ENCODE measurements at places on chromosomes 6 and 20. TPM values are rescaled to one million over a fixed set of nuclear protein-coding genes. Genes with fewer than 3 reads are reported as not detected.
A peak's percentile ranks its signal among the peaks of the same experiment; 100 is the strongest.

GRCh38 chr6:22892452-22892851 is 323.1 kb downstream of the HDGFL1 start:
- no peak for DNase-seq

CFAP206 gene
- 1.0 TPM for total RNA-seq

- DNase-seq = no peak
These were observed 43.0 kb upstream of the HLA-E start for GRCh38 chr6:30446259-30446658.

ENPP1 gene
- 7.2 TPM for total RNA-seq

ARFGEF2 gene
- 23.6 TPM for total RNA-seq

DNA sequence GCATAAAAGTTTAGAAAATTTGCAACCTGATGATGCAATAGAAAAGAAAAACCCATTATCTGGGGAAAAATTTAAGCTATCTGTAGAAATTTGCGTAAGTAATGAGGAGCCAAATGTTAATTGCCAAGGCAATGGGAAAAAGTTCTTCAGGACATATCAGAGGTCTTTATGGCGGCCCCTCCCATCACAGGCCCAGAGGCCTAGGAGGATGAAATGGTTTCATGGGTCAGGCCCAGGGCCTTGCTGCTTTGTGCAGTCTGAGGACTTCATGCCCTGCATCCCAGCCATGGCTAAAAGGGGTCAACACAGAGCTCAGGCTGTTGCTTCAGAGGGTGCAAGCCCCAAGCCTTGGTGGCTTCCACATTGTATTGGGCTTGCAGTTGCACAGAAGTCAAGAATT is 582.8 kb downstream of the COL12A1 start:
- DNase-seq = no peak

DNA sequence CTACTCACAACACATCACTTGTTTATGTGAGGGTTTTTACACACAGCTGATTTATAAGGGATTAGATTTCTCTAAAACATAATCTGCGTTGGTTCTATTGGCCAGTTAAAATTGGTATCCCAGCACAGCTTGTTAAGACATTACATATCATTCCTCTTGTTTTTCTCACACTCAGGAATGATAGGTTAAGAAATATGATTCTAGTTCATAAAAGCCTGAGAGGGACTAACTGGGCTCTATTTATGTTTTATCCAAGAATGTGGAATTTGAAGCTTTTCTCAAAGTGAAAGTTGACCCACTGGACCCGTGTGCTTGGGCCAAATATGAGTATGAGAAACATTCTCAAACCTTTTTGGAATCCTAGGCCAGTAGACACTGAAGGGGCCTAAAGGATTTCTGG is 117.3 kb downstream of the TMEM170B start:
- no peak for DNase-seq

DNA sequence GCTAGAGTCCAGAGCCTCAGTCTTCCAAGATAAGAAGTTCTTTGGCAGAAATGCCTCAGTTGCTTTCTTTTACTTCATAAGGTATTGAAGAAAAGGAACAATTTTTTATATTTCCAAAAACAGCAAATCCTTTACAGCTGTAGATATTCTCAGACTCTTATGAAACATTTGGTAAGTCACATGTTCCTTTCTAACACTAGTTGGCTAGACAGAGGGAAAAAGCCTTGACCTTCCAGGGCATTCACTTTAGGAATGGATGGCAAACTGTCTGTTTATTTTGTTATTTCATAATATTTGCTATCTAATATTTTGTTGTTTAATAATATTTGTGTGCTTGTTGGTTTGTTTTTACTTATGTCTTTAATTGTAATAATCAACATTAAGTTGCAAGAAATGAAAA is 140.8 kb downstream of the PTPRK start:
- DNase-seq = no peak

- no peak for DNase-seq
These were observed 113.3 kb upstream of the SSTR4 start for GRCh38 chr20:22921595-22922421.

DNA sequence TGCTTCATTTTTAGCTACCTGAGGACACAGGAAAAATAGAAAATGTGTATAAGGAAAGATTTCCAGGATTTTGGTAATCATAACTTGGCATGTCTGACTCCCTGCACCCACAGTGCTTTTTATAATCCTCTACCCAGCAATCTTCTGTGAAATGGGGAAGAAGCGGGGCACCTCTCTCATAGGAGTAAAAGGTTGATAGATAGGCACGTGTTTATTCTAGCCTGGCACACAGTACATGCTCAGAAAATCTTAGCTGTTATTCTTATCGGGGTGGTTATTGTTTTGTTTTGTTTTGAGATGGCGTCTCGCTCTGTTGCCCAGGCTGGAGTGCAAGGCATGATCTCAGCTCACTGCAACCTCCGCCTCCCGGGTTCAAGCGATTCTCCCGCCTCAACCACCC is 87.7 kb upstream of the SALL4 start:
- DNase-seq = no peak

- no peak for DNase-seq
These were observed 21.7 kb downstream of the BMP7 start for GRCh38 chr20:57244627-57245214.

DEK gene
- total RNA-seq = 87.5 TPM

DNA sequence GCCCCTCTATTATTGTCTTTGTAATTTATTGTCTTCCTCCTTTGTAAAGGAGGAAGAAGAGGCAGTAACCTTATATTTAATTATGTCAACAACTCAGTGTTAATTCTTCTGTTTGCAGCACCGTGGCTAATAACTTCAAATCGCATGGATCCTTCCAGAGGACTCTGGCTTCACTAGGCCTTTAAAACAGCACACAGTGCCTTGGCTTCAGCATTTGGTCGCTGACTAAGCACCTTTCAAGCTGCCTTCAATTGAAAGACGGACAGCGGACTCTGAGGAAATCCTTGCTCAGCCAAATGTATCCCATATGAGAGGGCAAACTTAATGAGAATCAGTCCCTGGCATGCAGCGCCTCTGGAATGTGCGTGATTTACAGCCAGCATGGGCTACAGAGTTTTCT is 64.2 kb downstream of the SGK1 start:
- no peak for DNase-seq

DNA sequence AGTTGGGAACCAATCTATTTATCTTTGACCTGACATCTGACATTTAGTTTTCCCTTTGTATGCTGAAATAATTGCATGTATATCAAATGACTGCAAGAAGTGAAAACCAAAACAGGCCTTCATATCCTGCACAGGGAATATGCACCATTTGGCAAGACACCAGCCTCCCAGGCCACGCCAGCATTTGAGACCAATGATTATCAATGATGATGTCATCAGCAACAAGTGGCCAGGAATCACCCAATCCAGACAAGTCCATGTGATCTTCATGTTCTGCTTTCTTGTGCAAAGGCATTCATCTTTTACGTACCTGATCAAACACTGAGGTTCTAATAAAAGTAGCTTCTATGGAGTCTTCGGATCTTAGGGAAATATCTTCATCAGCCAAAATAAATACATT is 107.4 kb upstream of the TENT5A start:
- DNase-seq = no peak

DNA sequence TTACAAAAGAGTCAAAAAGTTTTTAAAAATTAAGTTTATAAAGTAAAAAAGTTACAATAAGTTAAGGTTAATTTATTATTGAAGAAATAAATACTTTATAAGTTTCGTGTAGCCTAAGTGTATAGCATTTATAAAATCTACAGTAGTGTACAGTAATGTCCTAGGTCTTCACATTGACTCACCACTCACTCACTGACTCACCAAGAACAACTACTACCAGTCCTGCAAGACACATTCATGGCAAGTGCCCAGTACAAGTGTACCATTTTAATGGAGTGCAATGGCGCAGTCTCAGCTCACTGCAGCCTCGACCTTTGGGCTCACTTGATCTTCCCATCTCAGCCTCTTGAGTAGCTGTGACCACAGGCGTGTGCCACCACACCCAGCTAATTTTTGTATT is 128.2 kb downstream of the GPX5 start:
- no peak for DNase-seq

PAK5 gene
- 0.42 TPM for total RNA-seq

POU5F1 gene
- 0.47 TPM for total RNA-seq

CHRNA4 gene
- 0.11 TPM for total RNA-seq

DNA sequence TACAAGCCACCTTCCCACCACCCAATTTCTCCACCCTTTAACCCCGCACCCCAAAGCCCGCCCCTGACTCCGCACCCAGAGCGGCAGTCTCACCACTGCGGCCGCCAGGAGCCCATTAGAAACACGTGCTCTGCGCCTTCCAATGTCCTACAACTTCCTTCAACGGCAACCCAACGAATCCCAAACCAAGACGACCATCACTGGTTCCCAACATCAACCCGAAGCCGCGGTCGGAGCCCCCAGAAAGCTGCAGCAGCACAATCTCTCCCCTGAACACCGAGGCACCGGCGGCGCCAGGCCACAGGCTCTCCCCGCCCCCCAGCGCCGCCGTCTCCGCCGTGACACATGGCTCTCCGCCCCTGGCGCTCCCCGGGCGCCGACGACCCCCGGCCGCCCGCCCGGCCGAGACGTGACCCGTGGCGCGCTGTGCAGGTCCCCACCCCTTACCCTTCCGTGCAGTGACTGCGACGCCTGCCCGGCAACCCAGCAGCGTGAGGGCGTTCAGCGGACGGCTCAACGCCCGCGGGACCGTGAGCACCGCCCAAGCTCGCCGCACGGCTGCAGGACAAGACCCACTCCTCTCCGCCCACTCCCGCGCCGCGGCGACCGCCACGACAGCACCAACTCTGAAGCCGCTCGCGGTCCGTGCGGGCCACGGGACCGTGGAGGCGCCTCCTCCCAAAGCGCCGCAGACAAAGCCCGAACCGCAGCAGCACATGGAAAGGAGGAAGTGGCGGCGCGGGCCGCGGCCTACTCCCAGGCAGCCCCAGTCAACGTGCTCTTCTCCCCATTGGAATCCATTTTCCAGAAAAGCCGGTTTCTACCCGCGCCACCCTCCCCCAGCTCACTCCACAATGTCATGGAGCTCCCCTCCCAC is 551 bp downstream of the SYNCRIP start:
- peak; percentile 62 for DNase-seq

DNA sequence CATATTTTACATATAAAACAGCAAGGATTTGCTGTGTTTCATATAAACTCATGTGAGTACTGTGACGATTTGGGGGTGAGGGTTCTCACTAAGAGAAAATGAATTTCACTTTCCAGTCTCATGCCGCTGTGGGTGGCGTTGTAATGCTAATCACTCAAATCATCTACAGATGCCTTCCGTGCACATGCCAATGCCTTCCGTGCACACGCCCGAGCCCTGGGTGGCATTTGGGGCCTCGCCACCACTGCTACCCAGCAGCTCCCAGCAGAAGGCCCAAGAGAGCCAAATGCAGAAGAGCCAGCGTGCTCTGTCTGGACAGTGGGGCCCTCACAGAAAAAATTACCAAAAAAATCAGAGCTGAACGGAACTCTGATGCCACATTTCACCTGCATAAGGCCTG is 53.7 kb downstream of the WDR27 start:
- no peak for DNase-seq
